IPS-NIHi11 (cell line): ENCODE measurements at places on chromosomes 11 and 22.

- DNase-seq, result peak; percentile 17
Observed at GRCh38 chr11:81707881-81708280, 1025.8 kb downstream of the FAM181B start.

GRCh38 chr11:115384236-115384635 lies 120.0 kb downstream of the CADM1 start:
- DNase-seq, result no peak

DNA sequence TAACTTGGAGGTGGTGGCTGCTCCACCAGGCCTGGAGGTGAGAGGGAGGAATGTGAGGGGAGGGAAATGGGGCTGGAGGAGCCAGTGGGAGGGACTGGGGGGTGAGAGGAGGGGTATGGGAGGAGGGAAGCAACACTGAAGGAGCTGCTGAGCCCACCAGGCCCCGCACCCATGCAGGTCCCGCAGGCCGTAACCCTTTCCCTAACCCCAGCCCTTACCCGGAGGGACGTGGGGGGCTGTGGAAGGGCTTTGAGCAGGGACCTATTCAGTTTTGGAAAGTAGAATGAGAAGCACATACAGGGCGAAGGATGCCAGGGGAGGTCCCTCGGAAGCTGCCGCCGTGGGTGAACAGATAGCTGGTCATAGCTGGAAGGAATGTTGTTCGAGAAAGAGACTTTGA lies 33.9 kb upstream of the CRYBB3 start:
- no peak for DNase-seq

- no peak for DNase-seq
Observed at GRCh38 chr11:35214226-35214770, 75.3 kb downstream of the CD44 start.

DNA sequence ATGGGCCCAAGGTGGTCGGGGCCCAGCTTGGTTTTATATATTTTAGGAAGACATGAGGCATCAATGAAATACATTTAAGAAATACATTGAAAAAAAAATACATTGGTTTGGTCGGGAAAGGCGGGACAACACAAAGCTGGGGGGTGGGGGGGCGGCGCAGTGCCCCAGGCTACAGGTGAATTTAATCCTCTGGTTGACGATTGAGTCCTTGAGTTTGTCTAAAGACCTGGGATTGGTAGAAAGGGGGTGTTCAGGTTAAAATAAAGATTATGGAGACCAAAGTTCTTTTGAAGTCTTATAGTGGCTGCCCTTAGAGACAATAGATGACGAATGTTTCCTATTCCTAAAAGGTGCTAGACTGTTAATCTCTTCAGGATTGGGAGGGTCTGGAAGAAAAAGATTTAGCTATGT lies 3.1 kb downstream of the IFITM1 start:
- DNase-seq, result no peak

GRCh38 chr22:33697640-33698039 lies 222.6 kb downstream of the LARGE1 start:
- no peak for DNase-seq

DNA sequence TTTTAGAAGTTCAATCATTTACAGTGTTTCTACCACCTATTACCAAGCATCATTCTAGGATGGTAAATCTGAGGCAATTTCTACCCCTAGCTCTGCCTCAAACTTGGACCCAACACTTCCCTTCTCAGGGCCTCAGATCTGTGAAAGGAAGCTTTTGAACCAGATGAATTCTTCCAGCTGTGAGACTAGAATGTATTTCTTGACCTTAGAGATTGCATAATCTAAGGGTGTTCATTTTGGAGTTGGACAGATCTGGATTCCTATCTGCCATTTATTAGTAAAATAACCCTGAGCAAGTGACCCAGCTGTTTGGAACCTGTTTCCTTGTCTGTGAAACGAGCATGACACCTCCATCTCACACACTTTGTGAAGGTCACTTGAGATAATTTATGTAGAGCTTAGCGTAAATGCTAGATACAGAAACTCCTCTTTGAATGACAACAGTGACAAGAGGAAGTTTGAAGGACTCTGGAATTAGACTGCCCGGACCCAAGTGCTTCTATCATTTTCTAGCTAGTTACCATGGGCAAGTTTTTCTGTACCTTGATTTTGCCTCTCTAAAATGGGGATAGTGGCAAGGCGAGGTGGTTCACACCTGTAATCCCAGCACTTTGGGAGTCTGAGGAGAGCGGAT lies 3.8 kb upstream of the INTS5 start:
- no peak for DNase-seq

DNA sequence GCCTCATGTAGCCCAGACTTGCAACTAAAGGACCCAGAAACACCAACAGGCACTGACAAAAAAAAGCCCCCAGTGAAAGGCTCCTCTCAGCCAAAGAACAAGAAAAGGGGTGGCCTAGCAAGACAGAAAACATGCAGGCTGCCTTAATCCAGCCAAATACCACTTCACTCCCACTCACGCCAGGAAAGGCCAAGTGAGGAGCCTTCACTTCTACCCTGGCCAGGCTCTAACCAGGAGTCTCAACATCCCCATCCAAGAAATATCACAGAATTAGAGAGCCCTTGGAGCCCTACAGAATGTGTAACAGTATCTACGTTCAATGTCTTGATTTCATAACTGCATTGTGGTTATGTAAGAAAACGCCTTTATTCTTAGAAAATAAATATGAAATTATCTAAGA lies 149.0 kb downstream of the APOL5 start:
- no peak for DNase-seq

GRCh38 chr22:49880281-49880680 lies 26.6 kb downstream of the ZBED4 start:
- DNase-seq, result peak; percentile 49

- no peak for DNase-seq
Observed at GRCh38 chr11:118201966-118202365, 22.8 kb downstream of the JAML start.

- DNase-seq, result no peak
Observed at GRCh38 chr11:75200051-75200450, 40.5 kb upstream of the TPBGL start.

DNA sequence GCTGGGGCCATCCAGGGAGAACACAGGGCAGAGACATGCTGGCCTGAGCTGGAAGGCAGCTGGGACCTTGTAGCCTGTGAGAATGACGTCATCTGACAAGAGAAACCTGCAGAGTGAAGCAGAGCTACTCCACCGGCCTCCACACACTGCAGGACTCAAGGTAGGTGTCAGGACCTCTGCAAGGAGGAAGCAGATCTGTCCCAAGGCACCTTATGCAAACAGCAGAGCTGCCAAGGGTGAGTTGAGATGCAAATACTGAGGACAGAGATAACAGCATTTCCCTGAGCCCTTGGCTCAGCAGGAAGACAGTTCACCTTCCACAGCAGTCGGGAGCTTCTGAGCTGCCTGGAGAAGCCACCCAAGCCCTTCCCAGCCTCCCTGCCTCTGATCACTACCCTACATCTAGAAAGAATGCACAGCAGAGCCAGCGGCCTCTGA lies 51.9 kb upstream of the IGSF9B start:
- DNase-seq, result no peak

DNA sequence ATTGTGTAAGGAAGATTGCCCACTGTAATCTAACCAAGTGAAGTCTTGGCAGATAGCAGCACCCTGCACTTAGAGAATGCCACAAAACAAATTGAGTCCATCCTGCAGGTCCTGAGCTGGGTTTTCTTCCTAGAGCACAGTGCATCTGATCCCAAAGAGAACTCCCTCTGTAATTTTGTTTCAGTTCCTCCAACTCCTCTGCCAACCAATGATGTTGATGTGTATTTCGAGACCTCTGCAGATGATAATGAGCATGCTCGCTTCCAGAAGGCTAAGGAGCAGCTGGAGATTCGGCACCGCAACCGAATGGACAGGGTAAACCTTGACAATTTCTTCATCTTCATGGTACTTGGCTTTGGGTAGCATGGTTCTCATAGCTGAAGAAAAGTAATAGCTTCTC lies 33.1 kb upstream of the ST14 start:
- no peak for DNase-seq

GRCh38 chr11:117589063-117589462 lies 208.0 kb downstream of the DSCAML1 start:
- DNase-seq, result no peak
